ENCODE measurements at places on chromosomes 16 and 17.

DNA sequence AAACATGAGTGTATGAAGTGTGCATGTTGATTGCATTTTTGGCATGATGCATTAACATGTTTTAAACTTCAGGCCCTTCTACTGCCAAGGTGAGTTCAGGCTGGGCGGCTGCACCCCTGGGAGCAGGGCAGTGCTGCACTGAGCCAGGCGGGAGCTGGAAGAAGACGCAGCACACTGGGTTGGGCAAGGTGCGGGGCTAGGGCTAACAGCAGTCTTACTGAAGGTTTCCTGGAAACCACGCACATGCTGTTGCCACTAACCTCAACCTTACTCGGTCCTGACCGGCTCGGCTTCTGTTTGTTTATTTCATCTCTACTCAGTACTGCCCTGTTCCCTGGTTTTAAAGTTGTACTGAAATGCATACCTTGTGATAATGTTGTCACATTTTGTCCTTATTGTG is 61.0 kb downstream of the MAP2K4 start:
- no peak for DNase-seq

DNA sequence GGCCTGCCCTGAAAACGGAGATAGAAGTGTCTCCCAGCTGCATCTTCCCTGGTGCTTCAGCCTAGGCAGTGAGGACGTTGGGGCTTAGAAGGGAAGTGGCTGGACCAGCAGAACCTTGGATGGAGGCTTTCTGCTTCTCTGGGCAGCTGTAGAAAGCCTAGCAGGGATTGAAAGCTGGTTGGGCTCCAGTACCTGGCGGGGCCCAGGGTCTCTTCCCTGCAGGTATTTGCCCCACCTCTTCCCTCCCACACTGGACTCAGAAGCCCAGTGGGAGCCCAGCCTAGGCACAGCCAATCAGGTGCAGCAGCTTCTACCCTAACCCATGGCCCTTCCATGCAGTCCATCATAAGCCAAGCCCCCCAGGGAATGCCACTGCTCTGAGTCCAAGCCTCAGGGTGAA is 190.3 kb upstream of the IRX6 start:
- no peak for DNase-seq

DNA sequence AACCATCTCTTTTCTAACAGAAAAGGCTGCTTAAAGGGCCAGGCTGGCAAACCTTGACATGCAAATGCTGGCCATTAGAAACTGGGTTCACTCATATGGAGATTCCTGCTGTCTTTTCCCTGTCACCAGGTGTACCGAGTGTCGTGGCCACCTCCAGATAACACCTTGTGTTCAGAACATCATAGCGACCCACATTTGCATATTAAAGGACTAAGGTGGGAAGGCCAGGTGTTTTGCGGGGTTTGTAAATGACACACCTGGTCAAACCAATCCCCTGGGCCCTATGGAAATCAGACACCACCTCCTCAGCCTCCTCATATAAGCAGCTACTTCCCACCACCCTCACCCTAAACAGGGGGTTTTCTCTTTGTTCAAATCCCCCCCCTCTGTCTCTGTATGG is 2.5 kb upstream of the AIPL1 start:
- no peak for DNase-seq

DNA sequence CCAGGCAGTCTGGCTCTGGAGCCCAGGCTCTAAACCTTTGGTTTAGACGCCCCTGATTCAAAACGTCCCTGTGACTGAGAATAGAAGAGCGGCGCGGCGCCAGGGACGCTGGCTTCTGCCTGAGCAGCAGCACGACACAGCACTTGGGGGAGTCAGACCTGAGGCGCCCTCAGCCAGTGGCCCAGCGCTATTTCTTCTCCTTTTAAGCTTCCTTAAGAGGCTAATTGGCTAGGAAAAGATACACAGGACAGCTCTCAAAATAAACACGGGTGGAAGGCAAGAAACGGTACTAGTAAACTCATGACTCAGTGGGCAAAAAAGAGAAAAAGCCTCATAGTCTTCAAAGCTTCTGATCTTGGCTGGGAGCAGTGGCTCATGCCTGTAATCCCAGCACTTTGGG is 34.9 kb downstream of the GTF3C1 start:
- no peak for DNase-seq

- no peak for DNase-seq
Measured at GRCh38 chr17:10668775-10669174, 11.7 kb upstream of the MYH3 start.

DNA sequence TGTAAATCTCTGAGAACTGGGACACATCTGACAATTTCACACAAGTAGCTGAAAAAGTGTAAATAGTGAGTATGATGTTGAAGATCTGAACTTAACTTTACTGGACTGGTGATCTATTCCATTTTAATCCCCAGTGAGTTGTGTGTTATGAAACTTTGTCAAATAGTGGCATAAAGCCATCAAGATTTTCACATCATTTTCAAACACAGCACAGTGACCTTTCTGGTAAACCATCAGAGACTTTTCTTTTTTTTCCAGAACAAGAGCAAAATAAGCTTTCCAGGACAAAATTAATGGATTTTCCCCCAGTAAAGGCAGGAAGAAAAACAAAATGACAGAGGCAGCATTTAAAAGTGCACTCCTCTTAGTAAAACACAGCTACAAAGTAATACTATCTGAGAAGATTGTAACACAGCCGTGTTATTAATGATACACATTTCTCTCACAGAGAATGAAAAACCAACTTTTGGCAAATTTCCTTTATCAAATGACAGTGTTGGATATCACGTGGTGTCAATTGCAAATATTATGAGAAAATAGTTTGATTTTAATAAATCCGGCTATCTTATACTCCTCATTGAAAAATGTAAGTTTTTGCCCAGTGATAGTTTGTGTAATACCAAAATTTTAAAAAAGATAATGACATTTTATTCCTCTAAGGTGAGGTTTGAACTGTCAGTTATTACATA is 16.8 kb upstream of the COL1A1 start:
- DNase-seq = no peak

GRCh38 chr16:81910366-81910885 is 100.8 kb downstream of the SDR42E1 start:
- no peak for DNase-seq

- no peak for DNase-seq
Measured at GRCh38 chr16:4501071-4501478, 24.9 kb downstream of the HMOX2 start.

GRCh38 chr16:4190712-4191333 is 51.1 kb downstream of the SRL start:
- DNase-seq = no peak

DNA sequence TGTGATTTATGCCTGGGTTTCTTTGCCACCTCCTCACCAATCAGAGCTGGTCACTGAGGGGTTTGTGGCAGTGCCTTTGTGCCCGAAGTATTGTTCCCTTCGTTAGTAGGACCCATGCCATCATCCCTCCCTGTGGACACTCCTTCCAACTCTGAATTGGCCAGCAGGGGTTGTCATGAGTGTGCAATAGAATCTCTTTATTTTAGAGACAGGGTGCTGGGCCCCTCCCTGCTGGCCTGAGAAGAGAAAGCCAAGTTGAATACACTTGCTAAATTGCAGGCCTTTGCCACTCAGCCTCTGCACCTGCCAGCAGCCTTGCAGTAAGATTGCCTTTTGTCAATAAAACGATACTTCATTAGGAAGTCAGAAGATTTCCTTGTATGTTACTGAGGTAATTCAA is 40.7 kb upstream of the SLC12A3 start:
- peak; percentile 39 for DNase-seq

GRCh38 chr17:80861892-80862291 is 129.7 kb upstream of the CHMP6 start:
- peak; percentile 58 for DNase-seq

- DNase-seq = no peak
Measured at GRCh38 chr16:65123396-65124211, 1.7 kb upstream of the CDH11 start.

DNA sequence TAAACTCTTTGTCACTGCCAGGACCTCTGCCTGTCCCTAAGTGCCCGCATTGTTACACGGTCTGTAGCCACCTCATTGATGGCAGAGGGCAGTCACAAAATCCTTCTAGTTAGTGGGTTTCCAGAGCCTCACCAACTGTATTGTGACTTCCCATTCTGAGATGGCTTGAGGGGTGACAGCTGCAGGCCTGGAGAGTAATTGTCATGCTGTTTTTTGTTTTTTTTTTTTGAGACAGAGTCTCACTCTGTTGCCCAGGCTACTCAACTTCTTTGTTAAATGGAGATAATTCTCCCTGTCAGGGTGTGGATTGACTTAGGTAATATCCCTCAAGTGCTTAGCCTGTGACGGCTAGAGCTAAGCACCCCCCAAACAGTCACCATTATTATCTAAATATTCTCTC is 77.9 kb downstream of the SDR42E1 start:
- no peak for DNase-seq

DNA sequence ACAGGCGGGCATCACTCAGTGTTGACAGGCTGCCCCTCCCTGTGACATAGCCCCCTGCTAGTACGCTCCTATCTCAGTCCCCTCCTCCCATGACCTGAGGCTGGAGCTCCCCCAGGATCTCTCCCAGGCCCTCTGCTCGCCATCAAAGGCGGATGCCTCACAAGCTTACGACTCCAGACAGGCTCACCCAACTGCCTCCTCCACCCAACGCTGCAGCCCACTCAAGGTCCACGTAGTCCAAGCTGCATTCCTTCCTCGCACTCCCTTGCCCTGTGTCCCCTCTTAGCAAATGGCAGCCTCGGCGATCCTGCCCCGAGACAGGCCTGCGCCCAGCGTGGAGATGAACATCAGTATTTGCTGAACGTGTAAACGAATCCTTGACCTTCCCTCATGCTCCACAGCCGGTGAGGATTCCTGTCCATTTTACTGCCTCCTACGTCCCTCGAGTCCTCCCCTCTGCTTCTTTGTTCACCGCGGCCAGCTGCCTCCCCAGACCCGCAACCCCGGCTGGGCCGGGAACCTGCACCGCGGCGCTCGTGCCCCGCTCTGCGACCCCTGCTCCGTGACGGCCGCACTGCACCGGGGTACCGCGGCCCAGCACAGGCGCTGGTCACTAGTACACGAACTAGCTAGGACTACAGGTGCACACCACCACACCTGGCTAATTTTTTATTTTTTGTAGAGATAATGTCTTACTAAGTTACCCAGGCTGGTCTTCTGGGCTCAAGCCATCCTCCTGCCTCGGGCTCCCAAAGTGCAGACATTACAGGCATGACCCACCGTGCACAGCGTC is 838 bp upstream of the TMEM97 start:
- no peak for DNase-seq

- no peak for DNase-seq
Measured at GRCh38 chr16:31861455-31861854, 12.2 kb upstream of the ZNF267 start.

DNA sequence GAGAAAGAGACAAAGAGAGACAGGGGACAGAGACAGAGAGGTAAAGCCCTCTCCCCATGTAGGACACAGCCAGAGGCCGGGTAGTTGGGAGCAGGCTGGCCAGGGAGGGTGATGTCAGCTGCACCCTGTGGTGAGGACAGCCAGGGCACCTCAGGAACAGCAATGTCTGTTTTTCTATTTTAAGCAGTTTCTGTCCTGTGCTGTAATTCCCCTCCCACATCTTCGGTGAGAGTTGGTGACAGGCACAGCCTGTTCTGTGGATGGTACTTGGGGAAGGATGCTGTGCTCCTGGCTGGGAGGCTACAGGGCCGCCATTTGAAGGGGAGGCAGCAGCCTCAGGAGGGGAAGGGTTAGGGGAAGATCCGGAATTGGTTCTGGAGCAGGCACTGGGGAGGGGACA is 163.5 kb downstream of the SDK2 start:
- no peak for DNase-seq

DNA sequence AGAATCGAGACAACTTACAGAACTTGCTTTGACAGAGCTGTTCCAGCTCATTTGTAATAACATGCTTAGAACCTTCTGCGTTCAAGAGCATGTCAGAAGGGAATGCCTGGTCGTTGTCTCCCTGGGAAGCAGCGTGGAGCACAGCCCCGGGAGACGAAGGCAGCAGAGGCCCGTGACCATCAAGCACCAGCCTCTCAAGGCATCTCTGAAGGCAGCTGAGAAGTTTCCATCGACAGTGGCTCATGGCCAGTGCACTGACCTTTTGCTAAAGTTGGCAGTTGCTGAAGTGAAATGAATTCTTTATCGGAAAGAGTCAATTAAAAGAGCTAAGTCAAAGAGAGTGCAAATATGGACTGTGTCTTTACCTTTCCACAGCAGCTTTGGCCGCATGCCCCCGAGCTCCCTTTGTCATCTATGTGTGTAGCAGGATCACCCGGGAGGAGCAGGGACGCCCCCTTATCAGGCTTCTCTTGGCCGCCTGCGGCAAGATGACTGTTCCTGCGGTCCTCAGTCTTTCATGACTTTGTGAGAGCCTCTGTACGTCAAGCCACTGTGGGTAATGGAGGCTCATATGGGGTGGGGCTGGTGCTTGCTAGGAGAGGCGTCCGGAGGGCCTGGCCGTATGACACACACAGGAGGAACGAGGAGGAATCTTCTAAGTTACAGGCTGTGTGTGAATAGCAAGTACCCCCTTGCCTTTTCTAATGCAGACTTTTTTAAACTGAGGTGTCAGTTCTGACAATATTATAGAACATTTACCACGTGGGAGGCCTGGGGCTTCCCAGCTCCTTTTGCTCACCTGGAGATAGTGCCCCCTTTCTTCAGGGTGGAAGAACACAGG is 54.2 kb downstream of the LDHD start:
- DNase-seq = no peak

DNA sequence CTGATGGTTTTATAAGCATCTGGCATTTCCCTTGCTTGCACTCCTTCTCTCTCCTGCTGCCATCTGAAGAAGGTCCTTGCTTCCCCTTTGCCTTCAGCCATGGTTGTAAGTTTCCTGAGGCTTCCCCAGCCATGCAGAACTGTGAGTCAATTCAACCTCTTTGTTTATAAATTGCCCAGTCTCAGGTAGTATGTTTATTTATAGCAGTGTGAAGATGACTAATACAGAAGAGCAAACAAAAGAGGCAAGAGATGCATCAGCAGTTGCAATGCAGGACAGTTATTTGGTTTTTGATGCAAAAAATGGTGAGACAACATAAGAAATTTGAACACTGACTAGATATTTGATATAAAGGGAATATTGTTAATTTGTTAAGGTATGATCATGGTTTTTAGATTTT is 16.8 kb downstream of the TMEM100 start:
- DNase-seq = peak; percentile 16

DNA sequence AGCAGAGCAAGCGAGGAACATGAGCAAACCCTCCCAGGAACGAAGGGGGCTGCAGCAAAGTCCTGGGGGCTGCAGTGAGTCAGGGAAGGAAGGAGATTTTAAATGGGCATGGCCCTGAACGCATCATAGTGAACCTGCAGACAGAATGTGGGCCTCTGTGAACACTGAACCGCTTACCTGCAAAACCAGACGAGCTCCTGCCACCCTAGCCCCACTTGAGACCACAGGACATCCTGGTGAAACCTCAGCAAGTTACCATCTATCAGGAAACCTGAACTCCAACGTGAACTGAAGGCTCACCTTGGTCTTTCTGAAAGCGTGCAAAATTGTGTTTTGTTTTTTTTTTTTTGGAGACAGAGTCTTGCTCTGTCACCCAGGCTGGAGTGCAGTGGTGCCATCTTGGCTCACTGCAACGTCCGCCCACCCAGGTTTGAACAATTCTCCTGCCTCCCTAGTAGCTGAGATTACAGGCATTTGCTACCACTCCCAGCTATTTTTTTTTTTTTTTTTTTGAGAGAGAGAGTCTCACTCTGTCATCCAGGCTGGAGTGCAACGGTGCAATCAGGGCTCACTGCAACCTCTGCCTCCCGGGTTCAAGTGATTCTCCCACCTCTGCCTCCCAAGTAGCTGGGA is 30.8 kb downstream of the FANCA start:
- DNase-seq = no peak

Data from A549 (cell line).